ENCODE measurements at places on chromosomes 6 and 20.

DNA sequence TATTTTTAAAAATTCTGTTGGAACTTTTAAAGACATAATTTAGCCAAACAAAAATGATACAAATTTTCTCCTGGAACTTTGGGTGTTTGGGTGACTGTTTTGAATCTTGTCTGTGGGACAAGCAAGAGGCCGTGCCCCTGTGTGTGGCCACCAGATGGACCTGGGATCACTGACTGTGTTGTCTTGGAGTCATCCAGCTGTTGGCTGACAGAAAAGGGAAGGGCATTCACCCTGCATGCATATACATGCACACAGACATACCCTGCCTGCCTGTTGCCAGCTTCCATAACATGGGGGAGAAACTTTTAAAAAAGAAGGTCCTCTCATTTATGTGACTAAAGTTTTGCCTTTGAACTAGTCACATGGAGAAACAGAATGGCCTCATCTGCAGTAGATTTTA lies 72.7 kb downstream of the BLOC1S5 start:
- no peak for DNase-seq

DNA sequence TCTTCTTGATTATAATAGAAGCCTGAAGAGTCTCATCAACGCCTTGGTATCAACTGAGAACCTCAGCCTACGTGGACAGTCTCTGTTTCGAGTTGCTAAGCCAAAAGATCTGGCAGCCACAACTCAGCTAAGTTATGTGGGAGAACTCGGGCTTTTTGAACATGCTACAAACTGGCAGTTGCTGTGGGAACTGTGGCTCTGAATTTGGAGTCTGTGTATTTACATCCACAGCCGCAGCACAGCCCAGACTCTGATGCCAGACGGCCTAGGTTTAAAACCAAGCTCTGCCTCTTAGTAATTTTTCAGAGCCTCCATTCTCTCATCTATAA lies 35.8 kb downstream of the RIPOR2 start:
- DNase-seq: no peak

GRCh38 chr6:163698086-163698485 lies 283.6 kb downstream of the QKI start:
- no peak for DNase-seq

GRCh38 chr6:40509086-40509485 lies 78.1 kb downstream of the LRFN2 start:
- no peak for DNase-seq

- no peak for DNase-seq
These were observed 267.4 kb upstream of the THEMIS start for GRCh38 chr6:128168244-128168643.

GRCh38 chr6:9208966-9209365 lies 773.6 kb upstream of the SLC35B3 start:
- no peak for DNase-seq

GRCh38 chr20:36162272-36162966 lies 7.9 kb downstream of the EPB41L1 start:
- DNase-seq: no peak

- no peak for DNase-seq
These were observed 31.1 kb downstream of the LRFN2 start for GRCh38 chr6:40556023-40556422.

GRCh38 chr6:111487661-111488060 lies 4.6 kb upstream of the REV3L start:
- no peak for DNase-seq

- DNase-seq: no peak
These were observed 16.9 kb upstream of the CBFA2T2 start for GRCh38 chr20:33472868-33473435.

DNA sequence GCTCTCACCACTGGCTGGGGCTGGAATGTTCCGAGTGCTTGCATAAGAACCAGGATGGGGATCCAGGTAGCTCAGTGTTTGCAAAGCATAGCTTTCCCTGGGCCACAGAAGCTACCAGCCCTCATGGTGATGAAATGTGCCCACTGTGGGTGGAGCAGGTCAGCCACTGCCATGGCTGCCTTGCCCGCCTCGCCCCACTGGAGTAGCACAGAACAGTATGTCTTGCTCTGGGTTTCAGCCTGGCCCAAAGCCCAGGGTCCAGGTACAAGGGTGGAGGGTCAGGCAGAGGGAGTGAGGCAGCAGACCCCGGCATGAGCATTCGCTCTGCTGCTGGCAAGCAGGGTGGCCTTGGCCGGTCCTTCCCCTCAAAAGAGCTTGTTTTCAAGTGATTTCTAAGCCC lies 34.7 kb downstream of the KCNK17 start:
- no peak for DNase-seq

DNA sequence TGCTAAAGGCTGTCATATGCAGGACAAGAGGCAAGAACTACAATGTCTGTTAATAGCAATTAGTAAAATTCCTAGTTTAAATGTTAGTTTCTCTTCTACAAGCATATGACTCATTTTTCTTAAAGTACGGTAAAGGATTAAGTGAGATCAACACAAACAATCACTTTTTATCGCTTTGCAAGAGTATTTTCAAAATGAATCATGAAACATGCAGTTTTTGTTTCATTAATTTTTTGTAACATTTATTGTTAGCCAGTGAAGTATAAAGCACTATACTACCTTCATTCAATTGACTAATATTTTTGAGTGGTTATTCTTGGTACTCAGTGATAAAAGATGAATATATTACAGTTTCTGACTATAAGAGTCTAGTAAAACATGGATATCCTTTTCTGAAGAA lies 138.6 kb downstream of the AHI1 start:
- DNase-seq: no peak

DNA sequence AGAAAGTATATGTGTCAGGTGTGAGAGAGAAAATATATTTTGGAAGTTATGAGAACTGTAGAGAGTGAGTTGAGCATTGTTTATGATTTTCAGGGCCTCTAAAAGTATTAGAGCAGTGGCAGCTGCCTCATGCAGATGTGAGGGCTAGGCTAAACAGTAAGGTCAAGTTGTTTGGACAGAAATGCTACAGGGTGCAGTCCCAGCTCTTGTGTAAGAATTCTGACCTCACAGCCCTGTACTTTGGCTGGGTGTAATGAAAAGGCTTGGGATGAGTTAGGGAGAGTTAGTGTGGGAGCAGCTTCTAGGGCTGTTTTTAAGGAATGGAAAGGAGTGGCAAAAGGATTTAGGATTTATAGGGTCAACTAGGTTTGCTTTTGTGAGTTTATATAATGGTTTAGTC lies 764.8 kb upstream of the ADGRB3 start:
- DNase-seq: no peak

DNA sequence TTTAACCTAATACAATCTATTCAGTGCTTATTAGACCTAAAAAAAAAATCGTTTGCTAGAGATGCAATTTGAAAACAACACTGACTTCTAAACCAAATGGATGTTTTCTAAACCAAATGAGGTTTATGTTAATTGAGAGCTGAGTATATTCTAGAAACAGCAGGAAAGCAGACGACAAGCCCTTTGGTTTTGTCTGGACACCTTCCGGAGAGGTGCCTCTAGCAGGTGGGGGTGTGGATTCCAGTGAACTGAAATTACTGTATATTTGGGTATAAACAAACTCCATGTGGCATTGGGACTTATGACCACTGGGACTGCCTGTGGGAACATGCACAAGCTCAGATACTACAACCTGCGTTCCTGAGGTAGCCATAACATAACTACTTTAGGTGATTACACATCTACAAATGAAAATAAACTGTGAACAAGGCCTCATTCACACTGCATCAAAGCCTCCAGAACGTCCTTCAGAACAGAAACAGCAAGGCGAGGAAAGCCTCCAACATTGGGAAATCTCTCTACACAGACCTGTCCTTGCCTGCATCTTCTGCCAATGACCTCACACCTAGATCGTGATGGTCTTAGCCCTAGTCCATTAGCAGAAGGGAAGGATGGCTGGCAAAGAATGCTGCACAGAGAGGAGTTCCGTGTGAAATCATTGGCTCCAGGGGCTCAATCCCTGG lies 206.8 kb upstream of the FOXQ1 start:
- no peak for DNase-seq

GRCh38 chr6:79623106-79623505 lies 8.0 kb upstream of the SH3BGRL2 start:
- no peak for DNase-seq

DNA sequence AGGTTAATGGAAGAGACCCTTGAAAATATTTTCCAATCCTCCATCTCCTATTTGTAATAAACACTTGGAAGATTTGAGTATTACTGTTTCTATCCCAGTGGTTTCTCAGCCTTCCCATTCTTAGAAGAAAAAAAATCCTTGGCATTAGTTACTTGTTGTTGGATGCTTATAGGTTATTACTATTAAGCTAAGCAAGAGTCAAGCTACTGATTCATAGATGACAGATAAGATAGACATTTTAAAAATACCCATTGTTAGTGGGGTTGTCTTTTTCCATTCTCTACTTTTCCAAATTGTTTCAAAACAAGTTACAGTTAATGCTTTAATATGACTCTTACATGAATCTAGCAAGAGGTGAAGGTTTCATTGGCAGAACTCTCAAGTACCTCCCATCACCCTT lies 158.5 kb downstream of the HIVEP2 start:
- DNase-seq: no peak

DNA sequence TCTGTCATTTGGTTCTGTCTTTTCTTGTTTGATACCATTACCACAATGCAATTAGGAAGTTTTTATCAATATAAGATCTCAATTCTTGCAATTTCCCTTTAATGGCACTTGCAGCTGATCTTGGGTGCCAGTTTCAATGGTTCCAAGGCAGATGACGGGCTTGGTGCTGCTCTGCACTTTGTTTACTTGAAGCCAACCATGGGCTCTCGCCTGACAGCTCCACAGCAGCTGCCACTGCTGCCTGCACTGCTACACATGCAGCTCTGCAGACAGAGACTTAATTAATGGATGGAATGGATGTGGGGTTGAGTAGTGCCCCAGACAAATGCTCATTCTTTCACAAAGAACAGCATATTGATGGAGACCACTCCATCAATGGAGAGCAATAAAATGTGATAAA lies 1024.3 kb upstream of the EPHA7 start:
- no peak for DNase-seq

- DNase-seq: no peak
These were observed 34.4 kb downstream of the GGTLC1 start for GRCh38 chr20:23954008-23954745.

- no peak for DNase-seq
These were observed 14.9 kb downstream of the ATXN1 start for GRCh38 chr6:16746401-16746800.

DNA sequence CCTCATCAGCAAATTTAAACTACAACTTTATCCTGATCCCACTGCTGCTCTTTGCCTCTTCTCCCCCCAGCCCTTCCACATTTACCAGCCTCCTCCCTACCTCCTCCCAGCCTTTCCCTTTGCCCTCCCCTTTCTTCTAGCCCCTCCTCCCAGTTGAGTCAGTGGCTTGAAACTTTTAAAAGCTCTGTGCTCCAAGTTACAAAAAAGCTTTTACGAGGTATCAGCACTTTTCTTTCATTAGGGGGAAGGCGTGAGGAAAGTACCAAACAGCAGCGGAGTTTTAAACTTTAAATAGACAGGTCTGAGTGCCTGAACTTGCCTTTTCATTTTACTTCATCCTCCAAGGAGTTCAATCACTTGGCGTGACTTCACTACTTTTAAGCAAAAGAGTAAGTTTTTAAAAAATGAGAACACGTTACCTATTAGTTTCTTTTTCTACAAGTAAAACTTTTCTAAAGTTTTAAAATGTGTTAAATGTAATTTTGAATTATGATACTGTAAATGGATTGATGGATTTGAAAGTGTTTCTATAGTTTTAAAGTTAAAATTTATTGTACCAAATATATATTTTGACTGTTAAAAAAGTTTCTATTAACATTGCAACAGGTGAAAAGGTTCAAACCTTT lies at the start of gene GJA1:
Gene GJA1 (plus strand): TSS at position 203 of the 626 bp plus-strand sequence. CDS start 11,202 bp downstream, outside the sequence.
- DNase-seq: no peak

DNA sequence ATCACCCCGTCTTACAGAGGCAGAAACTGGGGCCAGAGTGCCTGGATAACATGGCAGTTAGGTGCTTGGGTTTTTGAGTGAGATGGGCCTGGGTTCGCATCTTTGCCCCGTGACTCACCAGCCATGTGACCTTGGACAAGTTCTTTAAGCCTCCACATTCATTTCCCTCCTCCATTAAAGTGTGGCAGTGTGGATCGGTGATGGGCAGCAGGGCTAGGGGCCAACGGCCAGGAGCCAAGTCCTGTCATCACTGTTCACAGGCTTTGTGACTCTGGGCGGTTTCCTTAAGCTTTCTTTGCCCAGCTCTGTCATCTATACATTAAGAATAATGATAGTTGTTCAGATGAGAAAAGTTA lies 85.5 kb upstream of the PMEPA1 start:
- DNase-seq: no peak

DNA sequence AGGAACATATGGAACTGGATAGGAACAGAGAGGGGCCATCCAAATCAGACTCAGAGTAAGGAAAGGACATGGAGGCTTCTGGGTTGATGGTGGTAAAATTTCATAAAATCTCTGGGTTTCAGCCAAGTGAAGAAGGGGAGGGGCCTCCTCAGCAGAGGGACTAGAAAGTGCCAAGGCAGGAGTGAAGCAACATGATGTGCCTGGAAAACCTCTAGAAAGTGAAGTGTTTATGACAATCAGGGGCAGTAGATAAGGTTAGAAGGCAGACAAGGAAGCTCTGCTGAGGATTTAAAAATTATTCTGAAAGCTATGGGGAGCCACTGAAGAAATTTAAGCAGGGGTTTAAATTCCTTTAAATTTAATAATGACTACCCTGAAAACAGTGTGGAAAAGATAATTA lies 126.0 kb upstream of the TENT5A start:
- no peak for DNase-seq

GRCh38 chr6:56759521-56759920 lies 116.8 kb upstream of the DST start:
- DNase-seq: no peak

DNA sequence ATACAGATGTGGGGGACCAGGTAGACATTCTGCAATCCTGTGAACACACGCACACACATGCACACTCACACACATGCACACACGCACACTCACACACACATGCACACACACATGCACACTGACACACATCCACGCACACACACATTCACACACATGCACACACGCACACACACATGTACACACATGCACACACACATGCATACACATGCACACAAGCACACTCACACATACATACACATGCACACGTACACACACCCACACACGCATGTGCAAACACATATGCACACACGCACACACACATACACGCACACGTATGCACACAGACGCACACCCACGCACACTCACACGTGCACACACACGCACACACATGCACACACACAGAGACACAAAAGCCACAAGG lies 14.3 kb upstream of the GGTLC1 start:
- no peak for DNase-seq

DNA sequence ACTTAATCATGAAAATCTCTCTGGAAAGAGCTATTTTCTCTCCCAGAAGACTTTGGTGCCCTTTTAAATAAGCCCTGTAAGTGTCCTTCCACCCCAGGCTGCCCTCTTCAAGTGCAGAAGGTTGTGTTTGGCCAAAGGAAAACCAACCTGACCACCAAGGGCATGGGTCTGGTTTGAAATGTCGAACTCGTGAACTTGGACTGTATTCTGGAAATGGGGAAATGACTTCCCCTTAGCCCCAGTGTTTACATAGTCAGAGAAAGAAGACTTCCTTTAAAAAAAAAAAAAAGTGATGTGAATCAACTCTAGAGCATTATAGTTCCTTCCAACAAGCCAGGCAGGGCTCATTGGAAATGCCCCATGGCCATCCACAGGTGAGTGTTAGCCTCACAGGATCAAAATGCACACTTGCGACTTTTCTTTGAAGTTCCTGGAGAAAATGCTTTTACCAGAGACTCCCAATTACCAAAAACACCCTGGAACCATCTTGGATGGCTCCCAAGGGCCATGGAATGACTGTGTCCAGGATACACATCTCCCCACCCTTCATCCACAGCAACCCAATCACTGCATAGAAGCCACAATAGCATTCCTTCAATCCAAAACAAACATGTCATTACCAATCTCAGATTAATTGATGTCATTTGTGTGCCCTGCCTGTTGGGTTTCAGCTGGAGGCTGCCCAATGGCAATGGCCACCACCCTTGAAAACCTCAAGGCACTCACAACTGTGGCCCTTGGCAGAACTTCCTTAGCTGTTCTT lies 133.8 kb downstream of the CLIC5 start:
- DNase-seq: no peak
